ENCODE measurements at places on chromosomes 12 and 14.

GRCh38 chr12:52524241-52524897, 4.2 kb upstream of the KRT5 start:
- no peak for DNase-seq

GRCh38 chr14:54104601-54105145, 148.0 kb upstream of the BMP4 start:
- no peak for DNase-seq

DNA sequence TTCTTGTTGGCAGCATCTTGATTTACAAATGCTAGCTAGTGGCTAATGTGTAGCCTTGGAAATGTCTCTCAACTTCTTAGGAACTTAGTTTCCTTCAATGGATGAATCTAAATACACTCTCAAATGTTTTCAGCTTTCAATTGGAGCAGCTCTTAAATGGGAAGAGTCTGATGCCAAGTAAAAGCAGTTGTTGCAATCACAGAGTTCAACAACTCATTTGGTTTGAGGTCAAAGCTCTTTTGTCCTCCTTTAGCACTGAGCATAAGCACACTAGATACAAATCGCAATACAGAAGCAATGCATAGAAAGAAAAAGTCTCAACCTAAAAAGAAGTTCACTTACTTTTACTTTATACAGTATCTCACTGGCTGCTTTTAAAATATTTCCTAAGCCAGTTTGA, 986.1 kb upstream of the FLRT2 start:
- DNase-seq: no peak

- DNase-seq: no peak
Observed at GRCh38 chr12:58895053-58895452, 25.3 kb downstream of the LRIG3 start.

- no peak for DNase-seq
Observed at GRCh38 chr14:80977221-80977620, 21.8 kb downstream of the TSHR start.
